ENCODE measurements at places on chromosomes 12 and 14. TPM values are rescaled to one million over a fixed set of nuclear protein-coding genes. Genes with fewer than 3 reads are reported as not detected.

The NELL2 gene
- total RNA-seq, result 3.5 TPM

The XRCC3 gene
- total RNA-seq, result 10.4 TPM

The SMOC1 gene
- 2.7 TPM for total RNA-seq

The DAO gene
- not detected for total RNA-seq

The CHST11 gene
- 27.2 TPM for total RNA-seq

DNA sequence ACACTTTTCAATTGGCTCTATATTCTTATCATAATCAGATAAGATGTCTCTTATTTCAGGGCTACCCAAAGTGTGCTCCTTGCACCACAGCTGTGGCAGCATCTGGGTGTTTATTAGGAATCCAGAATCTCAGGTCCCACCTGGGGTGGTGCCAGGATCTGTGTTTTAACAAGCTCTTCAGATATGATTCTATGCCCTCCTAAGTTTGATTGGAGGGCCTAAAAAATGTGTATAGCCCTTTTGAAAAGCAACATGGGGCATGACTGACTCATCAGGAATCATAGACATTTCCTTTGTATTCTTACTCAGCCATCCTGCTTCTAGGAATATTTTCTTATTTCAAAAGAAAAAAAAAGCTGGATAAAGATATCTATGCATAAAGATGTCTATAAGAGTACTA, 103.1 kb downstream of the HELB start:
- no peak for DNase-seq

DNA sequence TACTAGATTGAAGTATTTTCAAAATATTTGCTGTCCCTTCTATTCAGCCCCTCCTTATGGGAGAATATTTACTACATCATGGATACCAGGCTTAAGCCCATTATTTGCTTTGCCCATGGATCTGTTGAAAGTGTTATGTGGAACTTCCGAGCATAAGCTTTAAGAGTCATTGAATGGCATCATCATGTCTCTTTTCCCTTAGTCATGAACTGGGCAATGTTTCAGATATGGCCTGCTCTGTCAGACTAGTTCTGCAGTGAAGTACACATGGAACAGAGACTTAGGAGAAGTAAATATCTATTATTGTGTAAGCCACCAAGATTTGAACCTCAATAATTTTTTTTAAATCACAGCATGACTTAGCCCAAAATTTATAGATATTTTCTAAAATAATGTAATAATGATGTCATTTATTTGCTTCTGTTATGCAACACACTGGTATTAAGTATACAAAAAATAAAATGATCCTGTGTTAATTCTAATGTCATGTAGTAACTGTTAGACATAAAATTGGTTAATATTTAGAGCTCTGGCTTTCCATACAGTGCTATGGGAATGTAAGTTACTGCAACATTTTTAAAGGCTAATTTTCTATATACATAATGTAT, 1097.3 kb downstream of the SLC16A7 start:
- no peak for DNase-seq

- no peak for DNase-seq
Observed at GRCh38 chr12:125284945-125285685, 219.9 kb downstream of the AACS start.

- no peak for DNase-seq
Observed at GRCh38 chr14:89550821-89551220, 133.8 kb upstream of the FOXN3 start.

DNA sequence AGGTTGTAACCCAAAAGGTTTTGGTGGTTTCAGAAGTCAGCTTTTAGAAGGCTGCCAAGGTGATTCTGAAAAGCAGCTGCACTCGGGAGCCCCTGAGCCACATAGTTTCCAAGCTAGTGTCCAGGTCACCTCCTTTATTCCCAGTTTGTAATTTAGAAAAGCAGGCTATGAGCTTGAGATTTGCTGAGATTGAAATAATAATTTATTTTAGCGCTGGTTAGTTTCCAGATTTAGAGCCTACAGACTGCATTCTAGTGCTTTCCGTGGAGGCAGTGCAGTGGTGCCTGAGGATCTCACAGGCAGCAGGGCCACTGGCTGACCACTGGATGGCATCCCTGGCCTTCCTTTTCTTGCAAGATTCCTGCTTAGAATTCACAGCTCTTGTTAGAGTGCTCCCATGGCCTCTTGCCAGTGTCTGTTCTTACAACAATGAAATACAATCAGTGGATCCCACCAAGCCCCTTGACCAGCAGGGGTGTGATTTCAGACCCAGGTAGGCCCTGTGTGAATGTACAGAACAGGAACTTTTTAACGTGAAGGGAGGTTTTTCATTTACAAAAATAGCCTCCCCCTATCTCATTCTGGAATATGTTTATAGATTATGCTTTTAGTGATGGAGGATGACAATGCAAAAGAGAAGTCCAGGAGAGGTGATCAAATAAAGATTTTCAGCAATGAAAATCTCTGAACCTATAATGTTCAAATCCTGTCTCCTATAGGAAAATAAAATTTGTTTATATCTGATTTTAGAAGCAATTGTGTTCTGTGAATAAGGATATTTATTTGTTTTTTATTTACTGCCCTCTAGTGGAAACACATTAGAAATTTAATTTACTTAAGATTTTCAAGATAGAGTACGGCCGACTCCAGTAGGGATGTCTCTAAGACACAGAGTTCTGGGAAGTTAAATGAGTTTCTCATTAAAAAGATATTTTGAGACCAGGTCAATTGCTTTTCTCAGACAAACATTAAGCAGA, 362.1 kb upstream of the STXBP6 start:
- no peak for DNase-seq

DNA sequence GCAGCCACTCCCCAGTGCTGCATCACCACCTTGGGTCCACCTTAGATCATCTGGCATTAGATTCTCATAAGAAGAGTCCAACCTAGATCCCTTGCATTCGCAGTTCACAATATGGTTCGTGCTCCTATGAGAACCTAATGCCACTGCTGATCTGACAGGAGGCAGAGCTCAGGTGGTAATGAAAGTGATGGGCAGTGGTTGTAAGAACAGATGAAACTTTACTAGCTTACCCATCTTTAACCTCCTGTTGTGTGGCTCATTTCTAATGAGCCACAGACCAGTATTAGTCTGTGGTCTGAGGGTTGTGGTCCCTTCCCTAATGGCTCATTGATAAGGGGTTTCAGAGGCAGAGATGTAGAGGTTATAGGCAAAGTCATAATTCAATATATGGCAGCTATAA, 615.9 kb upstream of the MIS18BP1 start:
- DNase-seq, result no peak

GRCh38 chr12:44117337-44117736, 281.5 kb downstream of the TMEM117 start:
- no peak for DNase-seq
